ENCODE measurements at places on chromosomes 6 and 20. TPM values are rescaled to one million over a fixed set of nuclear protein-coding genes. Genes with fewer than 3 reads are reported as not detected.

GRCh38 chr6:16706911-16707783 is 54.1 kb downstream of the ATXN1 start:
- no peak for DNase-seq

- no peak for DNase-seq
Measured at GRCh38 chr6:131792091-131792496, 15.7 kb upstream of the ENPP1 start.

Gene MLIP
- total RNA-seq, result 407 TPM

DNA sequence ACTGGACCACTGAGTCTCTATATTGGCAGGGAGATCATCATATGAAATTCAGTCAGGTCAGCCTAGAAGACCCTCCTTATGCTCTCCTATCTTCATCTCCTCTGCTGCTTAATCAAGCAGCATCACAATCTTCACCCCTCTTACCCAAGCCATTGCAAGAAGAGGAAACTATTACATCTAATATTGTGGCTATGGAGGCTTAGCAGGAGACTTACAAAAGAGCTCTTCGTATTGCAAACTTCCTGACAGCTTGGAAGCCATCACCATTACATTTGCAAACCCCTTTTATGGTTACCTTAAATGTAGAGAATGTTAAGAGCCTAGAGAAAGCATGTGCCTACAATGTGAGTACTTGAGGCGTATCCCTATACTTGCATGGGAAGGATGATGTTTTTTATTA is 87.2 kb upstream of the STXBP5 start:
- no peak for DNase-seq

Gene BPIFB2
- not detected for total RNA-seq

Gene LAMA2
- total RNA-seq, result 119 TPM

DNA sequence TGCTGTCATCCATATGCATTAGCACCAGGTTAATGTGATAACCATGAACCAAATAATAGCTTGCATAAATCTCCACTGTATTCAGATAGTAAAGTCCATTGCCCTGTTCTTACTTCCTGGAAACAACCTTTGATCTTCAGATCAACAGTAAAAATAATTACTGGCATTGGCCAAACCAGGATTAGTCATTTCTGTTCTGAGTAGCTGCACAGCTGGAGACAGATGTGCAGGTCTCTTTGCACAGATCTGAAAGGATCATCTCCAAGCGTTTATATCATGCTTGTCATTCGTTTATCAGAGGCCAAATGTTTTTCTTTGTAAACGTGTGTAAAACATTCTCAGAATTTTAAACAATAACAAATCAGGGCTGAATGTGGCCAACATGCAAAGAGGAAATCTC is 134.4 kb upstream of the HMGCLL1 start:
- DNase-seq, result no peak

- DNase-seq, result no peak
Measured at GRCh38 chr6:132648356-132648755, 10.6 kb downstream of the TAAR1 start.

DNA sequence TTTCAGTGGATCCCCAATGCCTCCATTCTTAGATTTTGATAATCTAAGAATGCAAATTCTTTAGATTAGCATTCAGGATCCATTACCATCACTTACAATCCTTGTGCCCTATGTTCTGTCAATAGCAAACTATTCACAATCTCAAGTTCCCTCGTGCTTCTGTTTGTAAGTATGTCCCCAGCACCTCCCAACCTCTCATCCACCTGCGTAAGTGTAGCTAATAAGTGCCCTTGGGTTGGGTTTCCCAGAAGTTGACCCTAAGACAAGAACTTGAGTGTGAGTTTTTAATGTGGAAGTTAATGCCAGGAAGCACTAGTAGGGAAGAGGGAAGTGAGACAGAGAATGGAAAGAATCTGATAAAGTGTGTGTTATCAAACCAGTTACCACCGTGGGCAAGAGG is 72.6 kb upstream of the PAK5 start:
- DNase-seq, result no peak

Gene SNRNP48
- total RNA-seq, result 16.2 TPM

All from Right ventricle myocardium inferior (tissue), 1 donor.